ENCODE measurements at places on chromosomes 6 and 20.

GRCh38 chr6:46325561-46326530, 155.1 kb upstream of the ENPP5 start:
- DNase-seq, result no peak

- DNase-seq, result peak; percentile 12
Measured at GRCh38 chr6:36780442-36781177, 58.6 kb downstream of the CPNE5 start.

DNA sequence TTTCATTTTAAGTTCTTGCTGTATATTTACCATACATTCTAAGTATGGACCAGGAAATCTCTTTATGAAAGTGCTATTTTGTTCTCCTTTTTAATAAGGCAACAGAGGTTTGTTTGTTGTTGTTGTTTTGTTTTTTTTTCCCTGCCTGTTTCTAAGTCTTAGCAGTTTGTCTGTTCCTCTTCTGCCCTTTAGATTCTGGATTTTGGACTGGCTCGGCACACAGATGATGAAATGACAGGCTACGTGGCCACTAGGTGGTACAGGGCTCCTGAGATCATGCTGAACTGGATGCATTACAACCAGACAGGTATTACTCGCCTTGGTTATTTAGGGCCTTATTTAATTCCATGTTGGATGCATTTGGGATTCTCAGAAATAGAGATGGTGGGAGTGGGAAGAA, 48.0 kb downstream of the MAPK14 start:
- DNase-seq, result no peak

DNA sequence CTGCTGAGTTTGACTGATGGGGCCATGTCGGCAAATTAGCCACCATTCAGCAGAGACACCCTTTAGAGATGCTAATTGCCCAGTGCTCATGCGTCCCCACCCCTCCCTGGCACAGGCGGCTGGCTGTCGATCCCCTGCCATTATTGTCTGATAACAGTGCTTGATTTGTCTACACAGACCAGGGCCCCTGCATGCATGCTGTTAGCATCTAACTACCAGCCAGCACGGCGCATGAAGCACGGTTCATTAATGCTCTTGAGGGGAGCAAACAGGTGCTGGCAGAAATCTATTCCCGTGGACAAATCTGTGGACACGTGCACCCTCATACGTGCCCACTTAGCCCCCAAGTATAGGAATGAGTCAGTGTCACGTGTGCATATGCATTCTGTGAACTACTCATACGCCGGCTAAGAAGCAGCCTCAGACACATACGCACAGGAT, 32.2 kb downstream of the KCNB1 start:
- DNase-seq, result no peak

GRCh38 chr6:99588618-99589289, 17.9 kb upstream of the PRDM13 start:
- no peak for DNase-seq

DNA sequence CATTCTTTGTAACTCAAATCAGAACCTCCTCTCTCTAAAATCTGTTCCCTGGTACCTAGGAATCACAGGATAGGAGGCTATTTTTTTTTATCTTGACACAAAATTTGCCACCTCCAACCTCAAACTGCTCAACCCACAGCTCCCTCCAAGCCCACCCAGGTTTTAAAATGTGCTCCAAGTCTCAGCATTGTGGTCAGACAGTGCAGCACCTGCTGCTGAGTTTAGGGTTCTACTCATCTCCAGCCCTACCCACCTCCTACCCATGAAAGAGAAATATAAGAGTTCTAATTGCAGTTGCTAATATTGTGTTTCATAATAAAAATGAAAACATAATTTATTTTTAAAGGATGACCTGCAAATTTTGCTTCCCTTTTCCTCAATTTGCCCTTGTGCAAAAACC, 496.5 kb downstream of the MAFB start:
- no peak for DNase-seq

DNA sequence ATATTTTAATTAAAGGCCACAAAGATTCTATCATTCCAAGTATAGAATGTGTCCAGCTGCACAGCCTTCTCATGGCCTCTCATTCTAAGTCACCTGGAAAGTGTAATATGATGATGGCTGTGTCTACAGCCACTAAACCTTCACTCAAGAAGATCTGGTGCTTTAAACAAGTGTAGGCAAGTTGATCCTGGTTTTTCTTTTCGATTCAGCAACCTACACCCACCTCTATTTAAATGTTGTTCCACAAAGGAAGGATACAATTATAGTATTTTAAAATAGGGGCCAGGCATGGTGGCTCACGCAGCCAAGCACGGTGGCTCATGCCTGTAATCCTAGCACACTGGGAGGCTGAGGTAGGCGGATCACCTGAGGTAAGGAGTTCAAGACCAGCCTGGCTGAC, 25.5 kb upstream of the DST start:
- no peak for DNase-seq

DNA sequence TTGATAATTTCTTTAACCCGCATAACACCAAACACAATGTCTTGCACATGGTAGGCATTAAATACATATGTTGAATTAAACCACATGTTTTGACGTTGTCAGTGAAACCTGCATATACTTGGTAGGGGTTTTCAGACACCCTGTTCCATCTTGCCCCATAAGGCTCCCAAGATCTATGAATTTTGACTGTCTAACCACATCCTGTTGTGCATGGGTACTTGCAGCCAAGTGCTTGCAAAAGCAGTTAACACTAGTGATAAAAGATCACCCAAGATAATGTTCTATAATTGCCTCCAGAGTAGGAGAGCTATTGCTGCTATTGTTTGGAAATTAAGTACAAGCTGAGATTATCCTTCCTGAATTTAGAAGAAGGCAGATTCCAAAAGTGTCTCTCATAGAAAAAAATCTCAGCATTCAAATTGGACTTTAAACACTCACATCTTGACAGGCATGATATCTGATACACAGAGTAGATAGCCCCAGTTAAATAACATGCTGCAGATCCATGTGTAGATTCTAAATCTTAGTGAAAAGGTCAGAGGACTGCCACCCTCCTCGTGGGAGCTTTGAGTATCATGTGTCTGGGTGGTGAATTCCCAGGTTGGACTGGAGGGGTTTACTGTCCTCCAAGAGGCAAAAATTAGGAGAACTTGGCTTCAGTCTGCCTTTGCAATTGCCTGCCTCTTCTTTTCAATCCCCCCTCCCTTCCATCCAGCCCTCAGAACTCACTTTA, 25.8 kb upstream of the CCN6 start:
- no peak for DNase-seq

DNA sequence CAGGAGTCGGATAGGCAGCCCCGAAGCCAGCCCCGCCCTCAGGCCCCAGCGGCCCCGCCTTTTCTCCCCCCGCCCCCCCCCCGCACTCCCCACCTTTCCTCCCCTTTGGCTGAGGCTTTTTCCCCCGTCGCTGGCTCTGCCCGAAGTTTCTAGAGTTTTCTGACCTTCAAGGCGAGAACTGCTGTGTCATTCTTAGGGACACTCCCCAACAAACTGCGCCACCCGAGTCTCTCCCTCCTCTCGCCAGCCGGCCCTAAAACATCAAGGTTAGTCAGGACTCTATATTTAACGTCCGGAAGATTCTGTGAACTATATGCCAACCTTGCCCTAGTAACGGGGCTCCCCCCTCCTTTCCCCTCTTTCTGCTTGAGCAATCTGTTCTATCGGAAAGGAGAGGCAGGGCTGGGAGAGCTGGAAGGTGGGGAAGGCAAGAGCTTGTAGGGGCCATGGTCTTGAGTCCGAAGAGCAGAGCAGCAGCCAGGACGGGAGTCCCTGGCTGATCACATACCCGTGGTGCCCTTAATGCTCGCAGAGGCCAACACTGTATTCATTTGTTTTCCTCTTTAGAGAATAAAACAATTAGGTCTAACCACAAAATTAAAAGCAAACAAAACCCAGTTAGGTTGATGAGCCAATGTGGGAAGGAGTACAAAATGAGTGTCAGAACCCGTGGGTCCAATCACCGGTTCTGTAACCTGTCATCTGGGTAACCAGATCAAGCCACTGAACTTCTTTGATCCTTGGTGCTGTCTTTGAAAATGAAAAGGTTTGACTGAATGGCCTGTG, 5.3 kb upstream of the HSPA1B start:
- peak; percentile 98 for DNase-seq

DNA sequence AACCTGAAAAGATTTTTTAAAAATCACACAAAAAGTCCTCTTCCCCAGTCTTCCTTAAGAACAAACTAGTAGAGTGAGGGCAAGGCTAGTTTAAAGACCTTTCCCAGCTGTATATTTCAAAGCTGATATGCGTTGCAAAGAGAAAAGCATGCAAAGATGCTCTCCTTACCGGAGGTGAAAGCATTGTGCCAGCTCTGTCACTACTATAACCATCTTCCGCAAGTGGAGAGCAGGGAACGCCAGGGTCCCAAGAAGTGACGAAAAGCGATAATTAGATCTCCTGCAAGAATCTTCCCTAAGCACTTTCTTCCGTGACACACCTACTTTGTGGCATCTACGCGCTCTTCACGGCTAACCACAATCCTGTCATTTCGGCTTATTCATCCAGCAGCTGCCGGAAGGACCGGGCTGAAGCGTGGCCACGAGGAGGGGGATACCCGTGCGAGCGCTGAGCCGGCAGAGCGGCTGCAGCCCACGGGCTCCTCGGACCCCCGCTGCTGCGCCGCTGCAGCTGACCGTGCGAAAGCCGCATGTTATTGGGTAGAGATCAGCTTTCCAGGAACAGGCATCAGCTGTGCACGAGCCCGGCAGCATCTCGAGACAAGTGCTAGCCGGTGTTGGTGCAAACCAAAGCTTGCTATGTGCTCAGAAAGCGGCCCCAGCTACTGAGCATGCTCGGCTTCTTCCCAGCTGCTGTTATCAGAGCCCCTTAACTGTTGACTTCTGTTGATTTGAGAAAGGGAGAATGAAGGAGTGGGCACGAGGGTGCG, 57.2 kb upstream of the ARHGAP18 start:
- peak; percentile 38 for DNase-seq

- no peak for DNase-seq
Measured at GRCh38 chr6:118017301-118017848, 110.3 kb downstream of the SLC35F1 start.

DNA sequence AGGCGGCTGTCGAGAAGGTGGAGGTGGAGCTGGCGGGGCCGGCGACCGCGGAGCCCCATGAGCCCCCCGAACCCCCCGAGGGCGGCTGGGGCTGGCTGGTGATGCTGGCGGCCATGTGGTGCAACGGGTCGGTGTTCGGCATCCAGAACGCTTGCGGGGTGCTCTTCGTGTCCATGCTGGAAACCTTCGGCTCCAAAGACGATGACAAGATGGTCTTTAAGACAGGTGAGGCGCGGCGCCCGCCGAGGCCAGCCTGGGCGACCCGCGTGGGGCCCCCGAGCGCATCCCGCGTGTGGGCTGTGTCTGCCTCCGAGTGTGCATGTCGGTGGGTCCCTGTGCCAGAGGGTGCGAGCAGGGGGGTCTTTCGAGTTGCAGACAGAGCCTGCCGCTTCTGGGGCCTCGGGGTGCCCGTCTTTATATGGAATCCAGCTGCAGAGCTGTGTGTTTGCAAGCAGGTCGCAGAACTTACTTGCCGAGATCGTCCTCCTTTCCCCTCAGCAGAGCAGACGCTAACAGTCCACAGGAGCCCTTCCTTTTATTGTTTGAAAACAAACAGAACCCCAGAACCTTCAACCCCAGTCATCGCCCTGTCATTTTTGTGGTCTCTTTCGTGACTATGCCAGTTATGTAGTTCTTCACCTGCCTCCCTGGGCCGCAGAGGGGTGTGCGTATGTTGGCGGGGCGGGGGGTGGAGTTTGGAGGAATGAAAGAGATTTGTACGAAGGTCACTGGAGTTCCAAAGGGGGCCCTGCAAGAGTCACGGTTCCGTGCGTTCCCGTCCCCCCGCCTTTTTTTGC, 766 bp downstream of the SLC16A10 start:
- no peak for DNase-seq

DNA sequence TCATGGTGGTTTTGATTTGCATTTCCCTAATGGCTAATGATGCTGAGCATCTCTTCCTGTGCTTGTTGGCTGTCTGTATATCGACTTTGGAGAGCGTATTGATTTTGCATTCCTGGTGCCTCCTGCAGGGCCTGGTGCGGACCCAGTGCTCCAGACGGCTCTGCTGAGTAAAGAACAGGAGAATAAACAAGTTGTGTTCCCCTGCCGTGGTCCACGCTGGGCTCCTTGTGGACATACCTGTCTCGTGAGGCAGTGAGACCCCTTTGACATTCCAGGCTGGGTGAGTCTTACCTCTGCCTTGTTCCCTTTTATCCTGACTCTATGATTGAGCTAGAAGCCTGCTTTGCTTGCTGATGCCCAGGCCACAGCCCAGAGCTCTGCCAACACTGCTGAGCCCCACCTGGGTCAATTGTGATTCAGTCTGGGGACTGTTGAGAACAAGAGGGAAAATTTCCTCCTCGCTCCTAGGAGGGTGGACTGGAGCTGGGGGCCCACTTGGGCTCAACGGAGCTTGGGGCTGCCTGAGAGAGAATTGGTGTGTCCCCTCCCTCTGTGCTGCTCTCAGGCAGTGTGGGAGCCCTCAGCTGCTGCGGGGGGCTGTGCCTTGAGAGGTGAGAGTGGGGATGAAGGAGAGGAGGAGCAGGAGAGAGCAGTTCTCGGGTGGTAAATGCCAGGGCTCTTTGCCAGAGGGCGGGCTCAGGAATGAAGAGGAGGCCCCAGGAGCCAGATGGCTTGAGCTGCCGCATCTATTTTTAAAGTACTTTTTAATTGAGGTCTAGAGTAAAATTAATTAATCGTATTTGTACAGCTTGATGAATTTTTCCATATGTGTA, 43.7 kb upstream of the PMEPA1 start:
- DNase-seq, result no peak

- no peak for DNase-seq
Measured at GRCh38 chr6:37017606-37018197, 12.2 kb downstream of the FGD2 start.

DNA sequence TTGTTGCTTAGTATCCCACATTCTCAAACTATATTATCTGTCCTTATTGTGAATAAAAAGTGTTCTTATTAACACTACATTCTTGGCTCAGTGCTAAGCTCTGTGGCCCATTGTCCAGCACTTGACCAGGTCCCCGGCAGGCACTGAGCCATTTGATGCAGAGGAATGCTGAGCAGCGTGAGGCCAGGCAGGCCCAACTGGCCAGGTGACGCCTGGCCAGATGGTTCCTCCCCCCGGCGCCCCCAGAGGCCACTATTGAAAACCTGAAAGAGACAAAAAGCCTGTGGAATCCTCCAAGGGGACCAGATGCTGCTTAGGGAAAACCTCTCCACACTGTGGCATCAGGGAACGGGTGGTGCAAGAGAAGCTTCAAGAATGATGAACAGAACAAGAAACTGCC, 597.5 kb upstream of the JAG1 start:
- no peak for DNase-seq

GRCh38 chr20:32429745-32430360, 71.7 kb downstream of the ASXL1 start:
- DNase-seq, result no peak

Measured in Caki2 (cell line).